Hematopoietic multipotent progenitor cell (in vitro differentiated cells): ENCODE measurements at places on chromosomes 7 and 10. TPM values are rescaled to one million over a fixed set of nuclear protein-coding genes. Genes with fewer than 3 reads are reported as not detected.
A peak's percentile ranks its signal among the peaks of the same experiment; 100 is the strongest.

Gene AGR3
- total RNA-seq: not detected

Gene IDI2
- total RNA-seq: not detected

Gene CABCOCO1
- total RNA-seq: not detected

Gene XRCC2
- total RNA-seq: 2.4 TPM

Gene ARHGEF5
- 4.3 TPM for total RNA-seq

Gene NAT16
- total RNA-seq: not detected

Gene ADRB1
- 2.4 TPM for total RNA-seq

DNA sequence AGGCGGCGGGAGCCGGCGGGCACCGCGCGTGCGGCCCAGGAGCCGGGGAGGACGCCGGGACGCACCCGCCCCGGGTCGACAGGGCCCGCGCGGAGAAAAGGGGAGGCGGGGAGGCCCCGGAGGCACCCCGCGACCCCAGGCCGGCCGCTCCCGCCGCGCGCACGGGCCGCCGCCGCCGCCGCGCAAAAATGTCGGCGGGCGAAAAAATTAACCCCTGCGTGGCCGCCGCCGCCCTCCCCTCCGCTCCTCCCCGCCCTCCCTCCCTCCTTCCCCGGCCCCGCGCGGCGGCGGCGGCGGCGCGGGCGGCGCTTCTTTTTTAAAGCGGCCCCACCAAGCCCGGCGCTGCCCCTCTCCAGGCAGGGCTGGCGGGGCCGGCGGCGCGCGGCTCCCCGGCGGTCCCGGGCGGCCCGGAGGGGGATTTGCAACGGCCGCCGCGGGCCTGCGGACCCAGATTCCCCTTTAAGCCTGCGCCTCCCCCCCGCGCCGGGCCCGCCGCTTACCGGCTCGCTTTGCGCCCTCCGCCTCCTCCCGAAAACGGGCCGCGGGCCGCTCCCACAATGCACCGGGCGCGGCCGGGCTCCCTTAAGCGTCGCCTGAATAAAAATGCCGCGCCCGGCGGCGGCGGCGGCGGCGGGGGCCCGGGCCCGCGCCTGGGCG is 465 bp downstream of the SEPHS1 start:
- DNase-seq: peak; percentile 84

DNA sequence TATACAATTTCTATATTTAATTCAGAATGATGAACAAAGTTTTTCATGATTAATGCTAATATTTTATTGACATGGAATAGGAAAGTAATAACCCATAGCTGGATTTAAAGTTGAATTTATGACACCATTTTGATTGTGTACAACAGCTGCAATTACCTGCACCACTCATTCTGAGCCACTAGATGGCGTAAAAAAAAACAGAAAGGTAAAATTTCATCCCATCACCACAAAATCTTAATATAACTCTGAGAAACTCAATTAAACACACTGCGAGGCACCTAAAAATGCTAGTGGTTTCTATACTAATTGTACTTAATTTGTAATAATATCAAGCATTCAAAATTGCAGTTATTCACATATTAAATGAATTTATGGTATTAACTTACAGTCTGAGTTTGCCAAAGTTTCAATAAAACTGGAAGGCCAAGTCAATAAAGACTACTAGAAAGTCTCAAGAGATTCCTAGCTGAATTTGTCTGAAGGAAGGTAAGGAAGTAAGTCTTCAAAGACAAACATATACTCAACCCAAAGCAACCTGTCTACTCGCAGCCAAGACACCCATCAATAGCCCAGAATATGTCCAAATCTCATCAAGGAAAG is 182.5 kb downstream of the SKAP2 start:
- no peak for DNase-seq

DNA sequence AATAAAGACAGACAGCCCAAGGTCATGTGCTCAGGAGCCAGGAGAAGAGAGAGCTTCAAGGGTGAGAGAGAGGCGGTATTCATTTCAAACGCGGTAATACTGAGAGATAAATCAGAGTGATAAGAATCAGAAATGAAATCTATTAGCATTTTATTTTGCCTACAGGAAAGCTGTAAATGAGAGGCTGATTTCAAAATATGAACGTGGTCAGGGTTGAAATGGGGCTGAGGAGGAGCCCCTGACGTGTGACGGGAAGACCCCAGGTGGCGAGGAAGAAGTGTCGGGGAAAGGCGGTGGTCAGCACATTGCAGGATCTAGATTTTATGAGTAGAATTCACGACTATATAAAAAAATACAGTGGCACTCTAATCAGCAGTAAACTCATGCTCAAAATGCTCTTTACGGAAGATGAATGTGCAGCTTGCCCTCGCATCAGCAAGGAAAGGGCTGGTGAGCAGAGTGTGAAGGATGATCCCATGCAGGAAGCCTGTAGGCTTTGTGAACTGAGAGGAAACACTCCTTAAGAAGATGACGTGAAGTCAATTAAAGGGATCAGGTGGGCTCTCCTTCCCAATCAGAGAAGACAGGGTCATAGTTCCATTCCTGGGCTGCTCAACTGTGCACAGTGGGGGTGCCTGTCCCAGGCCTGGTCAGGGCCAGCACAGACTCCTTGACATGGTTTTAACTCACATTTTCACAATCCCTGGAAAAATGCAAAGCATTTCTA is 360.2 kb downstream of the PTPRN2 start:
- no peak for DNase-seq

DNA sequence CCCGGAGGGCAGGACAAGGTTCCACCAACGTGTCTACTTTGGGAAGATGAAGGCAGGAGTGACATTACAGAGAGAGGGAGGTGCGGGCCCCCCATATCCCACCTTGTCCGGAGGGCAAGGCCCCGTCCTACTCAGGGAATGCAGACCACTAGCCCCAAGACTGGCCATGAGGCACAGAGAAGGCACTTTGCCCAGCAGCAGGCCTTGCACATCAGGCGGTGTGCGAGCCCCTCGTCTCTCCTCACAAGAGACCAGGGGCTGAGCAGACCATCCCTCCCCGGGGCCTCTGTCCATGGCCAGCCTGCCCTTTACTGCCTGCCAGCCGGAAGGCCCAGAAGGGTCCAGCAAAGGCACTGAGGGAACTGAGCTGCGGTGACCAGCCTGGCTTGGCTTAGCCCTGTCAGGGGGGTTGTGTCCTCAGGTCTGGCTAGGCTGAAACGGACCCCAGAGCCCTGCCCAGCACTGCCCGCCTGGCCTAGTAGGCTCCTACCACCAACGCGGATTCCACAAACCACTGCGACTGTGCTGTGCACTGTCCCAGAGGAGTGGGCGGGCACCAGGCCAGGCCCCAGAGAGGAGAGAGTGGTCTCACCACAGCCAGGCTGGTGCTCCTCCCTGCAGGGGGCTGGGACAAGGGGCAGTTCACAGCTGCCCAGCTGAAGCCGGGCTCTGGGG is 16.7 kb downstream of the CAMK2B start:
- no peak for DNase-seq

DNA sequence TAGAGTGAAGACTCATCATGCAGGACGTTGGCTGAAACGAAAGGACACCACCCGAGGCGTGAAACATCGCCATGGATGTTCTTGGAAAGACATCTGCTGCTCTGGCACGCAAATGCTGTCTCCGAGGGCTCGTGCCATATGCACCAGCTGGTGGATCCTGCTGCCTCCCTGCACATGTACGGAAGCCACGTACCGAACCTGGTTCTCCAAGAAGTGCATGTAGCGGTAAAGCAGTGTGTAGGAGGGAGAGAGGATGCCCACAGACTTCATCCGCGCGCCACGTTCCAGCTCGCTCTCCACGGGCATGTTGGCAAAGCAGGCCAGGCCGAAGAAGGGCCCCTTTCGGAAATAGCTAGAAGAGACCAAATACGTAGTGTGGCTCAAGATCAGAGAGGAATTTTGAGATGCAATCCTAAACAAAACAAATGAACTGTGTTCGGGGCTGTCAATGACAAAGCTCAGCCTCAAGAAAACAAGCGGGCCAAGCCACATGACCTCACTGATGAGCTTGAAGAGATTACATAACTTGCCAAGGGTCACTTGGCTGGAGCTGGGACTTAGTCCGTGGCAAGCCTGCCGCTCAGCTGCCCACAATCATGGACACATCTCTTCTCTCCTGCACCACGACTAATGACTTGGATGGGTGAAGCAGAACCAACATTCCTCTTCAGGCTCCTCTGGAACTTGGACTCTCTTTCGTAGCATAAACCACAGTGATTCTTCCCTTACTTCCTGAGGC is 16.5 kb downstream of the DENND11 start:
- no peak for DNase-seq

GRCh38 chr7:38410056-38410455 is 136.6 kb upstream of the TARP start:
- no peak for DNase-seq

GRCh38 chr7:142785841-142786250 is 15.1 kb downstream of the PRSS2 start:
- no peak for DNase-seq

- no peak for DNase-seq
These were observed 296.3 kb upstream of the NRP1 start for GRCh38 chr10:33630761-33631160.

DNA sequence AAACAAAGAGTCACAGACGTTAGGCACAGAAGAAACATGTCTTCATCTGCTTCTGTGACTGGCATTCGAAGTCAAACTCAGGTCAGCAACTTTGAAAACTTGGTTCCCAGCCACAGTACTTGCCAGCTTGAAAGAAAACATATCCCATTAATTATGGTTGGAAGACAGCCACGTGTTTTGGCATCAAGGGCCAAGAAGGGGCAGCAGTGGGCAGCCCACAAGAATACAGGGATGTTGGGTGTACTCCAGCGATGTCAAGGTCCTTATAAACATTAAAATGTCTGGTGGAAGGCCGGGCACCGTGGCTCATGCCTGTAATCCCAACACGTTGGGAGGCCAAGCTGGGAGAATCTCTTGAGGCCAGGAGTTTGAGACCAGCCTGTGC is 29.5 kb downstream of the JCAD start:
- no peak for DNase-seq

DNA sequence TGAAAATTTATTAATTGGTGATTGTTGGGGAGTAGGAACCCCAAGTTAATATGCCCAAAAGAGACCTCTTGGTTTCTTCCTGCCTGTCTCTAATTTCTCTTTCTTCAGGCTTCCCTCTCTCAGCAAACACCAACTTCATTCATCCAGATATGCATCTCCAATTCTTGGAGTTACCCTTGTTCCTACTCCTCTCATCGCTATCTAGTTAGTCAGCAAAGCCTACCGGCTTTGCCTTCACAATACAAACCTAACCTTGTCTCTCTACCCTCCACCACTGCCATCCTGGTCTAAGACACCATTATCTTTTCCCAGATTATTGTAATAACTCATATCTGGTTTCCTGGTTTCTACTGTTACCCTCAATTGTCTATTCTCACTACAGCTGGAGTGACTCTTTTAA is 47.9 kb downstream of the MRPL32 start:
- no peak for DNase-seq

DNA sequence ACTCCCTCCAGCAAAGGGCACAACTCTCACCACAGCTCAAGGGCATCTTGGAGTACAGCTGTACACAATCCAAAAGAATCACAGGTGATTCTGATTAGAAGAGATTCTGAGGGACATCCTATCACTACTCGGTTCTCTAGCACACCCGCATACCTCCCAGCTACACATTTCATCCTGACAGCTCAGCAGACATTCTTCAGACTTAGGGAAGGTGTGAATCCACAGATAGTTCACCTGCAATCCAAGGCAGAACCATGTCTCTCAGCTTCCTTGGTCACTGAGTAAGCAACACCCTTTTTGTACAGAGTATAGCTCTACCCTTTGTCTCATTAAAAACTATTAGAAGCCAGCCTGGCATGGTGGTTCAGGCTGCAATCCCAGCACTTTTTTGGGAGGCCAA is 26.8 kb upstream of the FBXW4 start:
- DNase-seq: no peak

- DNase-seq: no peak
These were observed 80.4 kb upstream of the GRB10 start for GRCh38 chr7:50863053-50863452.
